Bronchus fibroblast of lung (primary cell): ENCODE measurements at places on chromosomes 12 and 14. TPM values are rescaled to one million over a fixed set of nuclear protein-coding genes. Genes with fewer than 3 reads are reported as not detected.

Gene P2RX7
- 0.15 and 0.50 TPM in 2 replicates for total RNA-seq

Gene CLEC6A
- not detected in 2 replicates for total RNA-seq

Gene CD69
- not detected in 2 replicates for total RNA-seq

Gene FOXG1
- under 0.01 and 0.15 TPM in 2 replicates for total RNA-seq

Gene NID2
- 85.0 and 94.7 TPM in 2 replicates for total RNA-seq
